GM12891 (cell line): ENCODE measurements at places on chromosomes 4 and X.

DNA sequence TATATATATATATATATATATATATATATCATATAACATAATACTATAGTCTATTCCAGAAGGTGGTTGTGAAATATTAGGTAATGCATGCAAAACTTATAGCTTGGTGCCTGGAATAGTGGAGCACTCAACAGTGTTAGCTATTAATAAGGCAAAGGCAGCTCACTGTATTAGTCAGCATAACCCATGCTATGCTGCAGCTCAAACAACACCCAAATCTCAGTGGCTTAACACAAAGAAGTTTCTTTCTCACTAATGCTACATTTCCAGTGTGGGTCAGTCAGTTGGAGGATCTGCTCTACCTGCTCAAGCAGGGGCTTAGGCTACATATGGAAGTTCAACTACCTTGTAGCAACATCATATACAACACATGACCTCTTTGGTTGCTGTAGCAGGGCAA, 5.2 kb upstream of the RPGR start:
- DNase-seq: no peak

DNA sequence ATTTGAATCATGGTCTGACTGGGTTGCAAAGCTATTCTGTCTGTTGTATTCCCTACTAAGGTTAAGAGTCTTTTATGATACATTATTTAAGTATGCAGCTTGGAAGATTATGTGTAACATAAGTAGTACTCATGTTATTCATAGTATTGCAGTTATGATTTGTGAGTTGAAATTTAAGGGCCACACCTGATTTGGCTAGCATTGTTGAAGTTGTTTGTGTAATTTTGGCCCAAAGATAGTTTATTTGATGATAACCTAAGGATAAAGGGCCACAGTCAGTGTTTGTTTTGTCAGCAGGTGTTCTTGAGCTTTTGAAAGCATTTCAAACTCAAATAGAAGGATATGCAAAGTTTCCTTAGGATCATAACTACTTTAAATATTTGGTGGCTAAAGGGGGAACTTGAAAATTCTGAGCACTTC, 38.9 kb downstream of the NUDT9 start:
- DNase-seq: no peak

GRCh38 chrX:50475208-50475607, 4.6 kb upstream of the DGKK start:
- DNase-seq: no peak

DNA sequence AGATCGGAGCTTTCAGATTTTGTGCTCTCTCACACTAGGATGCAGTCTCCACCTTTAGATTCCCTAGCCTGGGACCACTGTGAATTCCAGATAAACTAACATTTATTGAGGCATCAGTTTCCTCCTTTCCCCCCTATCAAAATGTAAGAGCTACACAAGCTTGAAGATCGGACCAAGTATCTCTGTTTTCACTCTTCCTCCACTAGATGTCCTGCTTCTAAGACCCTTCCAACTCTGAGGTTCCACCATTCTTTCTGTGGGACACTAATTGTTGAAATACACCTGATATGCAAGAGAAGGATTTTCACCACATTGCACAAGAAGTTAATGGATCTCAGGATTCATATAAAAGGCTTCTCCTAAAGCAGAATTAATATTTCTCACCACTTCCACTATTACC, 43.0 kb upstream of the PHOX2B start:
- no peak for DNase-seq

DNA sequence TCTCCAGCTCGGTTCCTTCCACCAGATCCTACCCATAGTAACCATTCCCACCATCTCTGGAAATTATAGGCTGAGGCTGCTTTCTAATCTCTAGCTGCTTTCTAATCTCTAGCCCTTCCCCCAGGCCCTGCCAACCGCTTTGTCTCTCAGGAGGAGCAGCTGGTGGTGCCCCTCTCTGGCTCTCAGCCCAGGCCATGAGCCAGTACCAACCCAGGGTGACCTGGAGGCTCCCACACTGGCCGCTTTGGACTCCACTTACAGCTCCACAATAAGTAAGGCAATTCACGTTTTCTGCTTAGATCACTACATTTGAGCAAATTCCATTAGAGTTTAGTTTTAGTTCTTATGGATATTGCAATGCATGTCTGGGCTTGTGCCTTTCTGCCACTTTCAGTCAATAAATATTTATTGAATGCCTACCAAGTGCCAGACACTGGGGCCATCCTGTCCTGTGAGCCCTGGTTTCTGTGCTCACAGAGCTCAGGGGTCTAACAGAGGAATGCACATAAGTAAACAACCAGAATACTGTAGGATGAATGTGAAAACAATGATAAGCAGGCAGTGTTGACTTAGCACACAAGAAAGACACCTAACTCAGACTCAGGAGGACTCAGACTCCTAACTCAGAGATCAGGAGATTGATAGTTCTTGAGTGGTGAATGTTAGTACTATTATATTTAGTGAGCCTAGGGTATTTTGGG, 38.9 kb downstream of the SMC1A start:
- DNase-seq: no peak

DNA sequence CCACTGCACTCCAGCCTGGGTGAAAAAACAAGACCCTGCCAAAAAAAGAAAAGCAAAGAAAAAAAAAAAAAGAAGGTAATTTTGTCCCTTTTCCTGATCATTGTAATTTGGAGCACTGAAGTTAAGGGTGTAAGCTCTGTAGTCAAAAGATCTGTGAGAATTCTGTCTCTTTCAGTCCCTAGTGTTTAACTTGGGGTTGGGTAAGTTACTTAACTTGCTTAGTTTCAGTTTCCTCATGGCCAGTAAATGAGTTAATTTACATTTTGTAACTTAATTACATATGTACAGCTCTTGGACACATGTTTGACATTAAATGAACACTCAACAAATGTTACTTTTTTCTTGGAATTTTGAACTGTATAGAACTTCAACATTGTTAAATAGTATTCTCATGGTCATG, 10.9 kb upstream of the UBE2K start:
- no peak for DNase-seq

- no peak for DNase-seq
Measured at GRCh38 chr4:1321486-1321885, 25.5 kb upstream of the UVSSA start.

- no peak for DNase-seq
Measured at GRCh38 chrX:19342331-19342906, 1.3 kb upstream of the PDHA1 start.

DNA sequence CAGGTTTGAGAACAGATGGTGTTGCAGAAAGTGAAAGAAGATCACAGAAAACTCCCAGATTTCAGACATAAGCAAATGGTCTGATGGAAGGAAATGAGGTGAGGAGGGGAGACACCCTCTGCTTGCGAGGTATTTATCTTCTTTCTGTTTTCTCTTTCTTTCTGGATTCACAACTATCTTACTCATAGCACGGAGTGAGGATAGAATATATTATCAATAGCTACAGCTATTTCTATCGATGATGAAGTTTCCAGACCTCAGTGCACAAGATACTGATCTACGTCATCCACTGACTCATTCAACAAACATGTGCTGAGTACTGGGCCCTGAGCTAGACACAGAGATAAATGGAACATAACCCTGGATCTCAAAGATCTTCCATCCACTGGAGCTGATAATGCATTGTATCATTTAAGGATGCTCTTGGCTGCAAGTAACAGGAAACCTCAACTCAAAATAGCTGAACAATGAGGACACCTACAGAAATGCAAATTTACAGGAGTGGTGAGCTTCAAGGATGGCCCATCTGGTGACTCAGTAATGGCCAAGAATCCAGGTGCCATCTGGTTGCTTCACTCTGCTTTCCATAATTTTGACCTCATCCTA, 21.2 kb downstream of the SLC2A9 start:
- no peak for DNase-seq

- no peak for DNase-seq
Measured at GRCh38 chr4:2338754-2339457, 77.0 kb upstream of the MXD4 start.

DNA sequence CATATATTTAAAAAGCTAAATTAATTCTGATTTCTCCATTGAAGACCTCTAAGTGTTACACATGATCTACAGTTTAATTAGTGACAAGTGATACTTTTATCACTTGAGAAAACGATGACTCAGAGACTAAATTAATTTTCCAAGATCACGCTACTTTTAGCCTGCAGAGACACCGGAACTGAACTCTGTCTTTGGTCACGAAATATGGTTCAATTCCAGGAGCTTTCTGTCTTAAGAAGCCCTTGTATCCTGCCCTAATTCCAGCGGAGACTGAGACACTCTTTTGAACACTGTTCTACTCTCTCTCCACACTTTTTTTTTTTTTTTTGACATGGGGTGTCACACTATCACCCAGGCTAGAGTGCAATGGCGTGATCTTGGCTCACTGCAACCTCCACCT, 63.6 kb downstream of the IRF2 start:
- no peak for DNase-seq

DNA sequence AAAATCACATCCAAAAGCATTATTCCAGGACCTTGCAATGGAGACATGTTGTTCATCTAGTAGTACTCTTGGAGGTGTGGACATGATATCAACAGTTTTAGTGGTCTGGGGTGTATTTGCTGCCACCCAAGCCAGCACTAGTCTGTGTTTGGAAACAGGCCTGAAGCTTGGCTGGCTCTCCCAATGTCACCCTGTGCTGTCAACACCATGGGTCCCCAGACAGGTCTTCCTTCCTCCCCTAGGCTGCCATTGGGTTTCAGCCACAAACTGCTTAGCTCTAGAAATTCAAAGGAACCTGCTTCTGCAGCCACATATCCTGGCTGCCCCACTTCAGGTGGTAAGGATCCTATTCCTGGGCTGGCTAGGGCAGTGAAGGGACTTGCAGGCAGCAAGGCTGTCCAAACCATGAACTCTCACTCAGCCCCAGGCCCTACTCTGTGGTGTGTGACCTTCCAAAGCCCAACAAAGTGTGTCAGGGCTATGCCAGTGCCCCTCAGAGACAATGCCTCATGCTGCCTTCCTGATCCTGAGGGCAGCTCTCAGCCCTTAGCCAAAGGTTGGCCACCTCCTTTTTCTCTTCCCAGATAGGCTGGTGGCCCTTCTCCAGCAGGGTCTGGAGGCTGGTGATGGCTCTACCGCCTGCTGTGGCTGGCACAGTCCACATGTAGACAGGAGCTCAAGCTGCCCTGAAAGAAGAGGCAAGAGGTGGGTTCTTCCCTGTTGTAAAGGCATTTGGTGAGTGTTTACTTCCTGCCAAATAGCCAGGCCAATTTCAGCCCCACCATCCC, 18.3 kb downstream of the AMER1 start:
- no peak for DNase-seq

- no peak for DNase-seq
Measured at GRCh38 chrX:13655674-13656073, 2.7 kb downstream of the TCEANC start.

- DNase-seq: no peak
Measured at GRCh38 chrX:112247714-112248113, 165.1 kb upstream of the TRPC5 start.

DNA sequence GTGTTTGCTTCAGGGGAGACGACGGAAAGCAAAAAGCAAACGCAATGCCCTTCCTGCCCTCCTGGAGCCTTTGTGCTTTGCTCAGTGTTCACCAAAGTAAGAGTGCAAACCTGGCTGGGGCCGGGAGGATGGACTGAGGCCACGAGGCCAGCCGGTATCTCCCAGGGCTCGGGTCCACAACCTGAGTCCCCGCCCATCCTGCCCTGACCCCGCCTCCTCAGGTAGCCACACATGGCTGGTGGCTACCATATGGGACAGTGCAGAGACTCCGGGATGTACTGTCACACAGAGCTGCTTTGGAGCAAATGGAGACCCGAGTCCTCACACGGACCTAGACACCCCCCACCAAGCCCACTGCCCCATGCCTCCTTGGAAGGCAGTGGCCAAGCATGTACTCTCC, 4.8 kb downstream of the ATP2B3 start:
- DNase-seq: no peak

DNA sequence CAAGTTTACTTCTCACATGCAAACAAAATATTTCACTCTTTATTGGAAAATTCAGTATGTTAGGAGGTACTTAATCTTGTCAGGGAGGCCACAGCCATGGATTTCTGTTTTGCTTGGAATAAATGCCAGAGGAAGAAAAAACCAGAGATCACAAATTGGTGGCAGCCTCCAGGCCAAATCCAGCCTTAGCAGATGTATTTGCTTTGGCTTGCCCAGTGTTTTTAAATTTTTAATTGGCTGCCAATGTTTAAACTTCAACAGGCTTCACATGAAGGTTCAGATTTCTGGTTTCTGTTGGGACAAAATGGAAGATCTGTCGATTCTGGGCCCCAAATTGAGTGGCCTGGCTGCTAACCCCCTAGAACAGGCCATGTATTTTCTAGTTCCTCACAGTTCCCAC, 19.2 kb downstream of the YY2 start:
- no peak for DNase-seq

DNA sequence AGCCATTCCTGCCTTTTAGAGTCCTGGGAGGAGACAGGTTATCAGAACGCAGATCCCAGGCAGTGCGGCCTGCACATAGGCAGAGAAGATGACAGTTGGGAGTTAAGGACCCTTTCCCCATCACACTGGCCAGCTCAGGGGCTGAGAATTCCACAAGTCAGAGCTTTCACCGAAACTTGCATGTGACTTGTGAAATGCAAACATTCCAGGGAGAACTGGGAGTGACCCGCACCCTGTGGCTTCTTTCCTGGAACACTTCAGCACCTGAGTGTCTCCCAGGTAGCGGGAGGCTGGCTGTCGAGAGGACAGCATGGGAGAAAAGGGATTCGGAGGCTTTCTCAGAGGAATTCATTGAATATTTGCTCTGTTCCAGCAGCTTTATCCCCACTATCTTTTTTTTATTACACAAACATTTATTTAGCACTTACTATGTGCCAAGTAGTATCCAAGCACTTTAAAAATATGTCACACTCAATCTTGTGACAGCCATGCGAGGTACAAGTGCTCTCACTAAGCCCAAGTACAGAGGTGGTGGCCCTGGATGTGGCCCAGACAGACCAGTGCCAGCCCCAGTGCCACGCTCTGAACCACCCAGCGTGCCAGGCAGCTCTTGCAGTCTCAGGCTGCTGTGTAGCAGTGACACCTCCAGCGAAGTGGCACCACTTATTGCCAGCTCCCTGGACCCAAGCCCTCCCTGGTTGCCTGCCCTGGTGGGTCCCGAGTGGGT, 100.5 kb downstream of the PHKA2 start:
- DNase-seq: no peak

DNA sequence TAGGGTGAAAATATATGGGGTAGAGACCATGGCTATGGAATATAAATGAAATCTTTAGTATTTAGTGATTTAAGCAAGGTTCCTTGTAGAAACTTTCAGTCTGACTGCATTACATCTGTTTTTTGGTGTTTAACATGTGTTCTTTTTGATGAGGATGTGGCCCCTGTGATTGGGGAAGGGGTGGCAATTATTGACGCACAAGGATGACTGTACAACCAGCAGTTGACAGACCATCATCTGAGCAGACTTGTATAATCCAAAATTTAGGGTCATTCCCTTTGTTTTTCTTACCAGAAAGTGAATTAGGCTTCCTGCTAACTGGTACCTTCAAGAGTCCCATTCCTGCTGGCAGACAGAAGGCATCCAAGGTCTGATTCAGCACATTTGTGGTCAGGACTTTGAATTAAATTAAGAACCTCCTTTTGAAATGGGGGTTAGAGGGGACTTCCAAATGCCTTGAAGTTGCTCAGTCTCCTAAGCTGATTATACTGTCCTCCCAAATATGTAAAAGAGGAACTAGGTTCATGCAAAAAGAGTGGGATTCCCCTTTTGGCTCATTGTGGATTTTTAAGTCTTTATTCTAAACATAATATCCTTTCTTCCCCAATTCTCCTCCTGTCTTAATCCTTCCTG, 112.4 kb upstream of the CXCL13 start:
- DNase-seq: no peak
